Common myeloid progenitor, CD34-positive (primary cell): ENCODE measurements at places on chromosomes 2 and 18.

DNA sequence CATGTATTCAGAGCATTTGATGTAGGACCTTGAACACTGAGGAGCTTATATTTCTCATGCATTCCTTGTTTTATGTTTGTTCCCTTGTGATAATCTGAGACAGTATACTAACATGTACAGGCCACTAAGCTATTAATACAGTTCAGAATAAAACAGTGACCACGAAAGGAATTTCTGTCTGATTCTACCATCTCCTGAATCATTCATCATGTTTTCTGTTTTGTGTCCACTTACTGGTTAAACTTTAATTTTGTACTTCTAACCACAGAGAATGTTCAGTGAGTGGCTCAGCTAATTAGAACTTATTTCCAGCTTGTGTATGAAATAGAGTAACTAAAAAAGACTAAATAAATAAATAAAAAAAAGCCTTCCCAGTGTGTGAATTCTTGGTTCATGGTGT lies 110.4 kb downstream of the LRP1B start:
- no peak for DNase-seq

GRCh38 chr2:240575101-240575965 lies 7.0 kb downstream of the RNPEPL1 start:
- DNase-seq: no peak

- no peak for DNase-seq
Measured at GRCh38 chr2:48080534-48081316, 174.4 kb upstream of the FBXO11 start.

DNA sequence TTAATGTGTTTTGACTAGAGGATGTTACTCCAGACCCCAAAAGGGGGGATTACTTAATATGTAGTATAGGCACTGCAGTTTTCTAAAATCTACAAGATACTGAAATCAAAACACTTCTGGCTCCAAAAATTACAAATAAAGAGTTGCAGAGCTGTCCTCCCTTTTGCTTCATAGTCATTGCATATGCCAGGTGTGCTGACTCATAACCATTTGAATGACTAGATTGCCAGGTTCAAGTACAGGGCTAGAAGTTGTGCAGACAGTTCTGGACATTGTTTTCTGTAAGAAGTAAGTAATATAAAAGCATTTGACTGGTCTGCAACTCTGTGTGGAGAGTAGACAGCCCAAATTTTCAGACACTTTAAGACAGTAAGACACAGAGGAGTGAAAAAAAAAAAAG lies 6.7 kb downstream of the CWC22 start:
- DNase-seq: no peak

DNA sequence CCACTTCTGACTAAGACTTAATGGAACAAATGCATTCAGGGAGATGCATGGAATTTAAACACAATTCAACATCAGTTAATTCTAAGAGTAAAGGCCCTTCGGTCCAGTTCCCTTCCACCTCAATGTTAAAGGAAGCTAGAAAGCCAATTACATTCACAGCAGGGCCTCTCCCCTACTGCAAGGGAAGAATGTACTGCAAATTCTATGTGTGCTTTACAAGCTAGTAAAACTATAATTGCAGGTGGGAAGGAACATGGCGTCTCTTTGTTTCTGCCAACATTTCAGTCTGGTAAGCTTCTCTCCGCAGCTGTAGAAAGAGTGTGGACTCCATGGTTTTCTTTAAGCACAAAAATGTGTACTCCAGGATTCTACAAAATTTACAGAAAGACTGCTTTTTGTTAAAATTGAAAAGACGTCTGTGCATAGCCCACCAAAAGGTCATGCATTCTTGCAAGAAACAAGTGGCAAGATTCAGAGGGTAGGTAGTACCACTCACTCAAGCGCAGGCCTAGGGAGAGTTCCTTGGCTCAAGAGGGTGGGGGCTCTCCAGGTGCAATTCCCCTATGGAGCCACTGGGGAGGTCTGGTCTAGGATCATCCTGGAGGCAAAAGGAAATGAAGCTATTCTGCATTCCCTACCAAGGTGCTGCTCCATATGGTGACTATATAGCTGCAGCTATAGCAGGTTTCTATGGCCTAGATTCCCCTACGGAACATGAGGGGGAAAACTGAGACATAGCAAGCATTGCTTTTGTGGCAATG lies 127.0 kb upstream of the FZD5 start:
- no peak for DNase-seq

DNA sequence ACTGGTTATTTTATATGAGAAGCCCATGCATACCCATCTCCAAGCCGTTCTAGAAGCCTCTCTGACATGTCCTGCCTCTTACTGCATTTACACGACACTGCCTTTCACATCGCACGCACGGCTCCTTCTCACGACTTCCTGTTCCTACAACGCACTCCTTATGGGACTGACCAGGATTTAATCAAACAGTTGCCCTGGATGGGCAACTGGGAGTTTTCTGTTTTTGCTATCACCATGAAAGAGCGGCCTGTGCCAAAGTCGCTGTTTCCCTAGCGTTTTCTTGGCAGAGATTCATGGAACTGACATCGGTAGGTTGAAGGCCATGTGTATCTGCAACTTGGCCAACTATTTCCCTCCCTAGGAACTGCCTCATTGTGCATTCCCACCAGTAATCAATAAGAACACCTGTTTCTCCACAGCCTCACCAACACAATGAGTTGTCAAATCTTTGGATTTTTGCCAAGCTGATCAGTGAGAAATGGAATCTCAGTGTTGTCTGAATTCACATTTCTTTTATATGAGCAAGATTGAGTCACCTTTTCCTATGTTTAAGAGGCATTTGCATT lies 97.2 kb upstream of the OTOS start:
- DNase-seq: no peak

GRCh38 chr2:173355132-173355865 lies 627 bp downstream of the CDCA7 start:
- DNase-seq: peak; percentile 84

- no peak for DNase-seq
Measured at GRCh38 chr2:240284503-240285259, 144.2 kb upstream of the OTOS start.

- DNase-seq: no peak
Measured at GRCh38 chr2:25996844-25997243, 14.5 kb upstream of the KIF3C start.

- no peak for DNase-seq
Measured at GRCh38 chr2:45925636-45926366, 274.3 kb downstream of the PRKCE start.

- DNase-seq: no peak
Measured at GRCh38 chr18:2274613-2275012, 296.7 kb downstream of the METTL4 start.

DNA sequence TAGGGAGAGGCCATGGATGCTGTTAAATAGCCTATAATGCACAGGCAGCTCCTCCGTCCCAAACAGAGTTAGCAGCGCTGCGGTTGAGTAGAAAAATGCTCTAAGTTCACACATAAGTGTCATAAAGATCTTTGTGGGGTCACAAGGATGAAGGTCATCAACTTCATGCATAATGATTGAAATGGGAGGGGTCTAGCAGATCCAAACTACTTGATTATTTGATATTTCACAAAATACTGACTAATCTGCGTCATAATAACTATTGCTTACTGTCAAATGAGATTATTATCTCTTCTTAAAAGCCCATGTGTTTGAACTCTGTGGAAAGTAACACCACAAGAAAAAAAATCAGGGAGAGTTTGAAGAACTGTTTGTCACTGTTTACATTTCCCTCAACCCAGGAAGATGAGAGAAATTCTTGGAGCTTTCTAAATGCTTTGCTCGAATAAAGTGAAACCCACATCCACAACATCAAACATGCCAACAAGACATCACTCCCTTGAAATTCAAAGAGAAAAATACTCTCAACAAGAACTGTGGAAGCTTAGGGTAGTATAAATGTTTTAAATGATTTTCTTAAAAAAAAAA lies 50.5 kb upstream of the CREB1 start:
- DNase-seq: no peak

- peak; percentile 28 for DNase-seq
Measured at GRCh38 chr2:219513787-219514186, 495 bp upstream of the ASIC4 start.

DNA sequence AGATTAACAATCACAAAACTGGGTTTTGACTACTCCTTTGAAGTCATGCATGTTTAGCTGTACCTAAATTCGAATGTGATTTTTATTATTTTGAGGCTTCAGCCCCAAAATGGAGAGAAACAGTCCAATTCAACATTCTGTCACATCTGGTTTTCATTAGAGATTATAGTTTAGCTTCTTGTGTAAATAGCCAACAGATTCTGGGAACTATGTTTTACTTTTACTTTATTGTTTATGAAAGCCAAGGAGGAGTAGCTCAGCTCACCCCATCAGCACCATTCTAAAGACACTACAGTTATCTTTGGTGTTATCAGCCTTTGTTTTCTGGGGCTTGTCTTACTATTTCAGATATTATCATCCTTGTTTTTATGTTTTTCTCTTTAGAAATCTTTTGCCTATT lies 465.0 kb upstream of the CWC22 start:
- DNase-seq: no peak

- DNase-seq: no peak
Measured at GRCh38 chr2:216283038-216283900, 89.0 kb downstream of the MARCHF4 start.

DNA sequence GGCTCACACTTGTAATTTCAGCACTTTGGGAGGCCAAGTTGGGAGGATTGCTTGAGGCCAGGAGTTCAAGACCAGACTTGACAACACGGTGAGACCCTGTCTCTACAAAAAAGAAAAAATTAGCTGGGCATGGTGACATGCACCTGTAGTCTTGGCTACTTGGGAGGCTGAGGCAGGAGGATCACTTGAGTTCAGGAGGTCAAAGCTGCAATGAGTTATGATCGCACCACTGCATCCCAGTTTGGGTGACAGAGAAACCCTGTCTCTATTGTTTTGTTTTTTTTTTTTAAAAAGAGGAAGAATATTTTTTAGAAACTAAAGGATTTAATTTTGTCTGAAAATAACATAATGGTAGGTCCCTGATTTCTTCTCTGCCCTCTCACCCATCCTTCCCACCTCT lies 79.4 kb upstream of the TMEM200C start:
- no peak for DNase-seq

DNA sequence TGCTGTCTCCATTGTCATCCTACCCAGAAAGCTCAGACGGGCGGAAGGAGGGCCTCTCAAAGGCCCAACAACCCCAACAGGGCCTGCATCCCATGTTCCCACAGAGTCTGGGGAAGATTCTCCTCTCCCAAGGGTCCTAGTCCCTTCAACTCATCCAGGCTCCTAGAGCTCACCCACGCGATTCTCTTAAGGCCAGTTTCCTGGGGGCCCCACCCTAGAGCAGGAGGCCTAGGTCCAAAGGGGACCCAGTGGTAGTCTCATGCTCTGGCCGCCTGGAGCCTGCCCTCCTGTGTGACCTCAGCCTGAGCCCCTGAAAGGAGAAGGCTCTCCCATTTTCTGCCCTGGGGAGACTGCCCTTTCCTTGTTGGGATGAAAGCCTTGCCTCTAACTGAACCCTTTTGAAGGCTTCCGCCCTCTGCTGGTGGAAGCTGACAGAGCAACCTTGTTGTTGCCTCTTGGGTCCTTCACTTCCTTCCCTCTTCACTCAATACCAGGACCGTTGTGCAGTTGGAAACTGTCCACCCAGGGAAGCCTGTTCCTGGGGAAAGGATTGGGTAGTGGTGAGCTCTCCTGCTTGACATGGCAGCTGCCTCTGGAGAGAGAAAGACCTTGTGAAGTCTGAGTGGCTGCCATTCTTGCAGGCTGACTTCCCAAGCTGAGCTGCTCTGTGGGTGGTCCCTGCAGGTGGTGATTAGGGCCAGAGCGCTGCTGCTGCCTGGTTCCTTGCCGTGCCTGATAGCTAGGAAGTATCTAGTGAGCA lies 86.0 kb upstream of the ALPP start:
- DNase-seq: peak; percentile 50

DNA sequence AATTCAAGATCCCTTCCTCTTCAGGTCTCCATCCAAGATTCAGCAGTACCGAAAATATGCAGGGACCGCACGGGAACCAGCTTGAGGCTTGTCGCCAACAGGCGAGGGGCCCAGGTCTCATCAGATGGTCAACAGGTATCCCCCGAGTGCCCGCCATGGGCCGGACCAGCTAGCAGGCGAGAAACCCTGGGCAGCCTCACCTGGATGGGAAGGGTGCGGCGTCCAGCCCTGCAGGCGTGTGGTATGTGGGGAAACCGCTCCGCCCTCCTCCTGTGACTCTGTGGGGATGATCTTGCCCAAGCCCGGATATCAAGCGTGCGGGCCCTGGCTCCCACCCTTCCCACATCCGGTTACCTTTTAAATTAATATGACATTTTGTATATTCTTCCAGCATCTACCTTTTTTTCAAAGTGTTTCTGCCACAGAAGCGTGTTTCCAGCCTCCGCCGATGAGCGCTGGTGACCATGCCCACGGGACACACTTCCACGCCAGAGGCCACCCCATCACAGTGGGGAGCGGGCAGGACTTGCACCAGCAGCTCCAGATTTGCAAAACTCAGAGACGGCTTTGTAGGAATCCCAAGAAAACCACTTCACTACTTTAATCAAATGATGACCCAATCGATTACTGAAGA lies 33.2 kb downstream of the ZNF516 start:
- no peak for DNase-seq

GRCh38 chr2:27294928-27295327 lies 12.7 kb downstream of the TRIM54 start:
- no peak for DNase-seq

DNA sequence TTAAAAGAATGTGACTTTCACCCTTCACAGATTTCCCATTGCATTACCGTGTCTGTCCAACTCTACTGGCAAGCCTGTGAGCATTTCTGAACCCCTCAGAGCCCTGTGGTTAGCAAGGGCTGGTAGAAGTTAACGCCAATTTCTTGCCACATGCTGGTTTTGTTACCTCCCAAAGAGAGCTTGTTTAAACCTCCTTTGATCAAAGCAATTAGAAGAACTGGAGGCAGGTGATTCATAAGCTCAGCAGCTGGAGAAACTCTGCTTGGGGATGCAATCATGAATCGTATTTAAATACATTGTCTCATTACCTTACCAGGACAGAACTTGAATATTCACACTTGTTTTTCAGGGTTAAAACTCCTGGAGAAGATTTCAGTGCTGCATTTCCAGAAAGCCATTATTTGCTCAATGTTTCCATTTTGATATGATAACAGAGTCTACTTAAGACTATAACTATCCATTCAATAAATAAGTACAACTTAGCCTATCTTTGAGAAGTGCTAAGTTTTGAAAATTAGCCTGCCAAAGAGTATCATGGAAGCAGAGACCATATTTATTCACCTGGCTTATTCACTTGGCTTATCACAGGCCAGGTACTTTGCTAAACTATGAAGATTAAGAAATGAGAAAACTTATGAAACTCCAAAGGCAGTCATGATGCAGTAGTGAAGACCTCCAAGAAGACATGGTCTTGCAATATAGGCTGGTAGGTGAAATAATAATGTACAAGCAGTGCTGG lies 292.8 kb downstream of the INSIG2 start:
- DNase-seq: no peak

DNA sequence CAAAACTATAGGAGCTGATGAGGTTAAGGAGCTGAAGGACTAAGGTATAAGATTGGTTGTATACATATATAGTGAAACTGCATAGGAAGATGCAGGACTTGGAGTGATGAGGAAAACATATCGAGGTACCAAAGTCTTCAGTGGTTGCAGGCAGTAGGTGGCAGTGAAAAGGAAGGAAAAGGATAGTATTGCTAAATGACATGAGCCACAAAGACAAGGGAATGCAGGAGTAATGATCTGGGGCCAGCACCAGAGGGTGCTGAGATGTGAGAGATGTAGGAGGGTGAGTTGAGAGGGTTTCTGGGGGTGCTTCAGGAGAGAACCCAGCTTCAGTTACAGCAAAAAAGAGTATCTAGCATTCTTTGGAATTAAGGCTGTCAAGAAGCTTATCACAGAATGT lies 172.2 kb upstream of the MYO3B start:
- no peak for DNase-seq

- no peak for DNase-seq
Measured at GRCh38 chr2:190150413-190150812, 87.9 kb upstream of the MSTN start.
